ENCODE measurements at places on chromosomes 7 and 10. TPM values are rescaled to one million over a fixed set of nuclear protein-coding genes. Genes with fewer than 3 reads are reported as not detected.

- DNase-seq: no peak
Observed at GRCh38 chr7:1367501-1368183, 91.6 kb downstream of the MICALL2 start.

The TUBAL3 gene
- 0.11 TPM for total RNA-seq

- DNase-seq: no peak
Observed at GRCh38 chr10:88190123-88190522, 326.7 kb downstream of the PTEN start.

- DNase-seq: no peak
Observed at GRCh38 chr10:7464691-7465090, 53.9 kb upstream of the SFMBT2 start.

The ODAD2 gene
- 0.32 TPM for total RNA-seq

- DNase-seq: no peak
Observed at GRCh38 chr10:128958834-128959690, 508.0 kb upstream of the MGMT start.

GRCh38 chr10:77189075-77189474 is 448.5 kb downstream of the KCNMA1 start:
- DNase-seq: no peak

DNA sequence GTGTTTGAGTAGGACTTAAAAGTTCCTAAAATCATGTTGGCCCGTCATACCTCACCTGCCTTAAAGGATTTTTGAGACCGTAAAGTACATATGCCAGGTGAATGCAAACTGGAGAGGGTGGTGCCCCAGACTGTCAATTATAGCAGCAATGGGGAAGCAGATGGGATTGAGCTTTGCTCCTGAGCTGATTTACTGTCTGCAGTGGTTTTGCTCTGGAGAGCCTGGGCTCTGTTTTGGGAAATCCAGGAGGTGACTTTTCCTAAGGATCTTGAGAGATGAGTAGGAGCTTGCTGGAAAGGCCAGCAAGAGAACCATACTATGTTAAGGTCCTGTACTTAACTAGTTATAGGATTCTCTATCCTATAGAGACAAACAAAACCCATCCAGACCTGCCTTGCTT is 43.0 kb downstream of the COL13A1 start:
- DNase-seq: no peak

DNA sequence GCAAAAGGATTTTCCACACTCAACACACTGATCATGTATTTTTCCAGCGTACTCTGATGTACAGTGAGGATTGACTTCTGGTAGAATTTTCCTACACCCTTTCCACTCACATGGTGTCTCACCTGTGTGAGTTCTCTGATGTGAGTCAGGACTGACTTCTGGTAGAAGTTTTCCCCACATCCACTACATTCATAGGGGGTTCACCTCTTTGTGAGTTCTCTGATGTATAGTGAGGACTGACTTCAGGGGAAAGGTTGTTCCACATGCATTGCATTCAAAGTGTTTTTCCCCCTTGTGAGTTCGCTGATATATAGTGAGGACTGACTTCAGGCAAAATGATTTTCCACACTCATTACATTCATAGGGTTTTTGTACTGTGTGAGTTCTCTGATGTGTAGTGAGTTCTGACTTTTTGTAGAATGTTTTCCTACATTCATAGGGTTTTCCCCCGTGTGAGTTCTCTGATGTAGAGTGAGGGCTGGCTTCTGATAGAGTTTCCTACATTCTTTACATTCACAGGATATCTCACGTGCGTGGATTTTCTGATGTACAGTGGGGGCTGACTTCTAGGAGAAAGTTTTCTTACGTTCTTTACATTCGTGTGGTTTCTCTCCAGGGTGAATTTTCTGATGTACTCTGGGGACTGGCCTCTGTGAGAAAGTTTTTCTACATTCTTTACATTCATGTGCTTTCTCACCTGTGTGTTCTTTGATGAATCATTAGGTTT is 146.5 kb downstream of the GLRX3 start:
- DNase-seq: no peak

GRCh38 chr10:100890141-100890672 is 22.6 kb upstream of the SLF2 start:
- no peak for DNase-seq

The CDK14 gene
- total RNA-seq: 19.5 TPM

DNA sequence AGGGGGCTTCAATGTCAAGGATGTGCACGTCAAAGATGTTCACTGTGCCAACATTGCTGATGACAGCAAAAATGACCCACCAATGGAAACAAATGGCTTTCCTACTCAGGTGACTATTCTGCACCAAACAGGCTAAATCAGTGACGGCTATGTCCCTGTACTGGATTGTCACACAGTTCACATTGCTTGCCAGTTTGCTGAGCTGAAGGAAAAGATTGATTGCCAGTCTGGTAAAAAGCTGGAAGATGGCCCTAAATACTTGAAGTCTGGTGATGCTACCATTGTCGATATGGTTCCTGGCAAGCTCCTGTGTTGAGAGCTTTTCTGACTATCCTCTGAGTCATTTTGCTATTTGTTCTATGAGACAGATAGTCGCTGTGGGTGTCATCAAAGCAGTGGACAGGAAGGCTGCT is 202.2 kb upstream of the ETV1 start:
- DNase-seq: no peak

The NEBL gene
- 0.71 TPM for total RNA-seq

The SFMBT2 gene
- total RNA-seq: 0.20 TPM

DNA sequence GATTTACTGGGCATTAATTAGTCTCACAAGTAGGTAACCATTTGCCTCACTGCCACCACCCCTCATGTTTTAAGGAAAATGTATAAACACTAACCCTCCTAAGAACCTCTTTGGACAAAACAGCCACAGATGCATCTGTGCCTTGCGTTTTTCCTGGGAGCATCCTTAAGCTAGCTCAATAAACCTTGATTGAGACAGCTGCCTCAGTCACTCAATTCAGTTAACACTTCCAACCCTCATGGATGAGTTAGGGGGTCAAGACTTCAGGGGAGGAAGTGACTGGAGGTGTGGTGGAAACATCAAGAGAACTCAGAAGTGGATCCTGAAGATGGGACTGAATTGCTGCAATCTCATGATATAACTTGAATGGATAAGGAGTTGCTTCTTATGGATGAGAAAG is 31.5 kb downstream of the CUL2 start:
- DNase-seq: no peak

- no peak for DNase-seq
Observed at GRCh38 chr7:34837801-34838201, 179.8 kb downstream of the NPSR1 start.

The MRC1 gene
- total RNA-seq: 2.4 TPM

- no peak for DNase-seq
Observed at GRCh38 chr7:4715410-4715776, 33.3 kb downstream of the FOXK1 start.

The SKAP2 gene
- total RNA-seq: 6.7 TPM

- DNase-seq: no peak
Observed at GRCh38 chr7:113175525-113176104, 57.3 kb upstream of the SMIM30 start.

DNA sequence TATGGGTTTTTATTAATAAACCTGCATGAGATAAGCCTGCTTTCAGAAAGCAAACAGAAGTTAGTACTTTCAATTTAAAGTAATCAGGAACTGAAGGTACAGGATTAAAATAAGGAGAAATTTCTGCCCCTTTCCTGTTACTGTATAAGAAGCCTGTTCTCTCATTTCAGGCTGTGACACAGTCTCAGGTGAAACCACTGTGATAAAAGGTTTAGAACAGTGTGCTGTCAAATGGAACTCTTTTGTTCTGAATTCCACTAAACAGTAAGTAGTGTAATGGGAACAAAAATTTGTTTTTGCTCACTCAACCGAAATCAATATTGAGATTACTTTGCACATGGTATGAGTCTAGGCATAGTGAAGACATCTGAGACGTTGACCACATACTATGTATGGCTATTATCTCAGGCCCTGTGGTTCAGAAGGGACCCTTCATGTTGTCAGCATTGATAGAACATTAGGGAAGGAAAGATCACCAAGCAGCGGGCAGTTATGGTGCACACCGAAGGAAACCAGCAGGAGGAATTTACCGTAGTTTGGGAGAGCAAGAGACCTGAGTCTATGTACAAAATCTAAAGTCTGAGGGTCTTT is 14.9 kb downstream of the HEPACAM2 start:
- no peak for DNase-seq

DNA sequence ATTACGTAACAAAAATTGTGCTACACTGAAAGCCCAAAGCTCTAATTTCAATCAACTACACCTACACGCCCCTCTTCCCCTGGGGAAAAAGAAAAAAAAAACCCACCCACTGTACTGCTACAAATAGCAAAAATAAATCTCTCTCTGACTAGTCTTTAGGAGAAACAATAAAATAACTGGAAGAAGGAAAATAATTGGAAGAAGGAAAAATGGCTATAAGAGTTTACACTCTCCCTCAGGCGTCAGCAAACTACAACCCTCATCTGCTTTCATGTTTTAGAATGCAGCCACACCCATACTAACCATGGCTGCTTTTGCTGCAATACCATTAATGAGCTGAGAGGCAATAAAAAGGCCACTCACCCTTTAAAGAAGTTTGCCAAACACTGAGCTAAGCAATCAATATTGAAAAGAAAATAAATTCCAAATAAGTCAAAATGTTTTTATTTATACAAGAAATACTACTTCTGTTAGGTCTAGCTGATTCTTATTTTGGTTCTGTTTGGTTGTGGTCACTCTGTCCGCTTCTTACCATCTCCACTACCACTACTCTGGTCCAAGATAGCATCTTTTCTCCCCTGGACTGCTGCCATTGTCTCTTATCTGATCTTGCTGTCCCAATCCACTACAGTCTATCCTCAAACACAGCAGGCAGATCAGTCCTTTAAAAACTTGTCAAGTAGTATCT is 3.8 kb downstream of the MINDY3 start:
- no peak for DNase-seq

DNA sequence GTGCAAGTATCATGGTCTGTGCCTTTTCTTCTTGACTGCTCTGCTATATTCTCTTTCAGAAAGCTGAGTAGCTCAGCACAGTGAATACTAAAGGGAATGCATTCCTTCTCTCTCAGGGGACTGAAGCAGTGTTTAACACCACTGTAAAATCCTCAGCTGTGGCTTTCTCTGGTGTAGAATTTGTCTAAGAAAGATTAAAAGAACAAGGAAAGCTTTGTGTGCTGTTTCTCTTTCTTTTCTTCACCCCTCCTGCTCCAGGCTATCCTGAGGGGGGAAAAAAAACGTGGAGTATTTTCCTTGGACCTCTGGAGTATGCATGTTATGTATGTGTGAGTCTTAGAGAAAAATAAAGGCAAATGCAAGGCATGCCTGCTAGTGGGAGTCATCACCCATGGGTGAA is 383.9 kb downstream of the AUTS2 start:
- DNase-seq: no peak

The ST8SIA6 gene
- total RNA-seq: 0.79 TPM

The GTF2I gene
- total RNA-seq: 169 TPM

DNA sequence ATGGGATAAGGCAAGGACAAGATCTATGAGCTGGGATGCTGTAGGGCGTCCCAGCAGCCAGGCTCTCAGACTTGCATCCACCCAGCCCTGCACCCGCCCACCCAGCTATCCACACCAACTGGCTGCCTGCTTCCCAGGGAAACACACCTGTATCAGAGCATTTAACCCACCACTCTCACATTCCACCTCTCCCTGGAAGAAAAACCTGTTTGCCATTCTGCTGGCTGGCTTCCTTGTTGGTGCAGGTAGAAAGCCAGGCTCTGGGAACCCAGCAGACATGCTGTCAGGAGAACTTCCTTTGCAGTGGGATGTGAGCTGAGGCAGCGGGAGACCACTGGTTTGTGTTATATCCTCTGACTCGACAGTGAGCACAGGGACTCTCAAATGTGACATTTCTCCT is 67.0 kb downstream of the FAM241B start:
- DNase-seq: no peak

The SUN3 gene
- not detected for total RNA-seq

The ARHGEF5 gene
- total RNA-seq: 0.66 TPM

GRCh38 chr7:127899411-127899810 is 131.8 kb downstream of the LRRC4 start:
- no peak for DNase-seq

The FAM25G gene
- total RNA-seq: not detected

- DNase-seq: no peak
Observed at GRCh38 chr7:26005683-26006410, 146.2 kb upstream of the NFE2L3 start.

The HECTD2 gene
- 7.3 TPM for total RNA-seq

DNA sequence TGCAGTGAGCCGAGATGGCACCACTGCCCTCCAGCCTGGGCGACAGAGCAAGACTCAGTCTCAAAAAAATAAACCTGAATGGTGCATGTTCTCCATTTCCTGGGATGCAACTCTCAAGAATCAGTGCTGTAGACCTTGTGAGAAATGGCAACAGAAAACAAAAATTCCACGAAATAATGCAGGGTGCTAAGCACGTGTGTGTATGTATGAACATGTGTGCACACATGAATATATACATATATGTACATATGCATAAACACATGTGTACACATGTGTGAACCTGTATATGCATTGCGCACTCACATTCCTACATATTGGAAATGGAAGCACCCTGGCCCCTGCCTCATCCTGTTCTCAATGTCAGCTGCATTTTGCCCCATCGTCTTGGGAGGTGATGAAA is 548.5 kb downstream of the TCERG1L start:
- DNase-seq: no peak

DNA sequence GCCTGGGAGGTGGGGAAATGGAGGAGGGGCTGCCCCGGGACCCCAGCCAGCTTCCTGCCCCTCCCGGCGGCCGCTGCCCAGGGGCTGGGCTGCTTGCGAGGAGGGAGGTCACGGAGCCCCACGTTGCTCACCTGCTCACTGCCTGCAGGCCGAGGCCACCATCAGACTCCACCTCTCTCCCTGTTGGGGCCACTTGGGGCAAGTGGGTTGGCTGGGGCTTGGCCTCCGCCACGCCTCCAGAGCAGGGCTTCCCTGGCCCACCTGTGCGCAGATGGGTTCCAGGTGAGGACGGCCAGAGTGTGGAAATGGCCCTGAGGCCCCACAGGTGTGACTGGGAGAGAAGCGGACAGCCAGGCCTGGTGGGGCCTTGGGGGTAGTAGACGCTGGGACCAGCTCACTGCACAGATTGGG is 82.8 kb upstream of the DIP2C start:
- DNase-seq: no peak

DNA sequence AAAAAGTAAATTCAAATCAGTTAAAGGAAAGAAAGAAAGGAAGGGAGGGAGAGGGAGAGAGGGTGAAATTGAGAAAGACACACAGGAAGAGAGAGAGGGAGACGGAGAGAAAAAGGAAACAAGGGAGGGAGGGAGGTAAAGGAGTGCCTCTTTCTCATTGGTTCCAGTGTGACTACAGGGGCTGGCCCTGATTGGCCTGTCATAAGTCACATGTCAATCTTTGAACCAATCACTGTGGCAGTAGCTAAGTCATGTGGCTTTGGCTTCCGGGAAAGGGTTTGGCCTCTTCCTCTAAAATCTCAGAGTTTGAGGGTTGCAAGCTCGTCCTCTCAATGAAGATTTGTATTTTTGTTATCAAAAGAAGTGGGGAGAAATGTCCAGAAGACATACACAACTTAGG is 150.2 kb downstream of the RAB11FIP2 start:
- no peak for DNase-seq

- no peak for DNase-seq
Observed at GRCh38 chr7:102252366-102252982, 34.2 kb upstream of the SH2B2 start.

The CLEC5A gene
- not detected for total RNA-seq
